ENCODE measurements at places on chromosomes 12 and 14. TPM values are rescaled to one million over a fixed set of nuclear protein-coding genes. Genes with fewer than 3 reads are reported as not detected.

Gene ENDOU
- total RNA-seq = 0.44 TPM

Gene LPAR5
- 2.8 TPM for total RNA-seq

Gene ZNF385A
- 31.1 TPM for total RNA-seq

Gene KRT73
- 0.55 TPM for total RNA-seq
